ENCODE measurements at places on chromosomes 1 and 21.

- DNase-seq, result no peak
These were observed 4.8 kb downstream of the TP73 start for GRCh38 chr1:3657096-3657475.

DNA sequence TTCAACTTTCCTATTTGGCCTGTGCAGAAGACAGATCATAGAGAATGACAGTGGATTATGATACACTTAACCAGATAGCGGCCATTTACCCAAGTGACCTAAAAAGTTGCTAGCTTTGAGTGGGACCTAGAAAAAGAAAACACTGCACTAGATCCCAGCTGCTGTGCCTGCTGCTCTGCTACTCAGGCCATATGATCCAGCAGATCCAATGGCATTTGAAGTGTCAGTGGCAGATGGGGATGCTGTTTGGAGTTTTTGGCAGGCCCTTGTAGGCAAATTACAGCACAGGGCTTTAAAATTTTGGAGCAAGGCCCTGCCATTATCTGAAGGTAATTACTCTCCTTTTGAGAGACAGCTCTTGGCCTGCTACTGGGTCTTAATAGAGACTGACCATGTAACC, 74.0 kb upstream of the KCNE2 start:
- DNase-seq, result no peak

DNA sequence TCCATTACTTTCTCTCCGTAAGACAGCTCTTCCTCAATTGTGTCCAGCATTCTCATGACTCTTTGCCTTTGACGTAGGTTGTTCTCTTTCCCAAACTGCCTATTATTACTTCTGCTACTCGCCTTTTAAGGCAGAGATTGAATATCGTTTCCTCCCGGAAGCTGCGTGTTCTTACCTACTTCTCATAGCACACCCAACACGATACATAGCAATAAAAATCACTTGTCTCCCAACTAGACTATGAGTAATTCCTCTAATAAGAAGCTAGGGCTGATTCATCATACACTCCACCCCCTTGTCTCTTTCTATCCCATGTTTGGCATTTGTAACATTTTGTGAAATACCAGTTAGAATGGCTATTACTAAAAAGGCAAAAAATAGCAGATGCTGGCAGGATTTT, 55.8 kb upstream of the SGIP1 start:
- DNase-seq, result no peak

DNA sequence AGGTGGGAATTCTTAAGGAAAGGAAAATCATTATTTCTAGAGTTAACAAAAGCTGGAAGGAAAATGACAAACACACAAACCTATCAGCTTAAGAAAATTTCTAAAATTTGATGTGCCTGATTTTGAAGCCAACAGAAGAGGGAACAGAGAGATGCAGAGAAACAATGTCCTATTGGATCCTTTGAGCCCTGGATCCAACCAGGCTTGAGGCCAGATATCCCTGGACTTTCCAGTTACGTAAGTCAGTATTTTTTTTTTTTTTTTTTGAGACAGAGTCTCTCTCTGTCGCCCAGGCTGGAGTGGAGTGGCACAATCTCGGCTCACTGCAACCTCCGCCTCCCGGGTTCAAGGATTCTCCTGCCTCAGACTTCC, 648.9 kb downstream of the KIF26B start:
- no peak for DNase-seq
